ENCODE measurements at places on chromosomes 12 and 14.

GRCh38 chr14:33936391-33936790 is 14.5 kb downstream of the EGLN3 start:
- DNase-seq, result no peak

- DNase-seq, result peak; percentile 62
Measured at GRCh38 chr12:57240066-57240921, 10.7 kb downstream of the STAC3 start.

DNA sequence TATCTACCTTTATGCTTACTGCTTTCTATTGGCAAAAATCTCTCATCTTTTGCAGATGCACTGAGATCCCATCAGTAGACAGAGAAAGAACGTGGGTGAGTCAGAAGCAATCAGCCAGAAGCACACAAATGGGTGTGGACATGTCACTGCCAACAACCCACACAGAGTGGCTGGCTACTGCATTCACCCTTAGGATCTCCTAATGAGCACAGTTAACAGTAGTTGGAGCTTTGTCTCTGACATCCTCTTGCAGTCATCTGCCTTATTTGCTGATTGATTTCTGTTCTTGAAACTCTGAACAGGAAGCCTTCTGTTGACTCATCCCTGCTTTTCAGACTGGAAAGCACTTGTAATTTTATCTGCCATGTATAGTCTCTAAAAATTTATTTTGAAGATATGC is 117.2 kb downstream of the RGS6 start:
- no peak for DNase-seq

DNA sequence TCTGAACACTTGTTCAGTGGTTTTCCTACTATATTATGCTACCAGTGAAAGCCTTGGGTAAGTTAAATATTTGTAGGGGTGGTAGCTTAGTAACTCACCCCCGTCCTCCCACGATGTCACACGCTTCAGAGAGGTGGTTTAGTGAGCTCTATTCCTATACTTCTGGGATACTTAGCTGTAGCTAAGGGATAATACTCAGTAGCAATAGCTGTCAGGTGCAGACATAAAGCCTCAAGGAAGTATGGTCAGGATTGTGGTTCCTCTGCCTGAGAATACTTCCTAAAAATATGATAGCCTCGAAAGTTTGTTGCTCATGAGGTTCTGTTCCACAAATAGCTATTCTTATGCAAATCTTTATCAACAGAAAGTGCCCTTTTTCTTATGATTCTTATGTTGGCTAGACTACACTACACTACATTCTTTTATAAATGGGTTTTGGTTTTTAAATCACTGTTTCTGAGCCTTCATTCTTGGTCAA is 11.9 kb downstream of the DLST start:
- DNase-seq, result no peak

DNA sequence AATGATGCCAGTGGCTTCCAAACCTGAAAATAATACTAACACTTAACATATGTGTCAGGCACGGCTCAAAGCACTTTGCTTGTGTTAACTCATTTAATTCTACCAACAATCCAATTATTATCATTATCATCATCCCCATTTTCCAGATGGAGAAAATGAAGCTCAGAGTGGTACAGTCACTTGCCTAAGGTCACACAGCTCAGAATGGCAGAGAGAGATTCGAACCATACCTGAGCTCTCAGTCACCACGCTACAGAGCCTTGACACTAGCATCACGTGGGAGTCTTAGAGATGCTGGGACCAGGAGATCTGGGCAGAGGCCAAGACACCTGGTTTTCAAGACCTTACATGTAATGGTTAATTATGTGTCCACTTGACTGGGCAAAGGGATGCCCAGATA is 34.2 kb downstream of the DHX37 start:
- no peak for DNase-seq

GRCh38 chr14:63638493-63638892 is 3.2 kb downstream of the WDR89 start:
- DNase-seq, result no peak

DNA sequence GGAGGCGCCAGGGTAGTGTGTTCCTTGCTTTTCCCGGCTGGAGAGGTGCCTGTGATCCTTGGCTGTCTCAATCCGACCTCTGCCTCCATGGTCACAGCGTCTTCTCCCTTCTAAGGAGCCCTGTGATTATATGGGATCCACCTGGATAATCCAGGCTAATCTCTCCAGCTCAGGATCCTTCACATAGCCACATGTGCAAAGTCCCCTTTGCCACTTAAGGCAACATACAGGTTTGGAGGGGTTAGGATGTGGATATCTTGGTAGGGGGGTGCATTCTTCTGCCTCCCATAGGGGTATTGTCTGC is 1.2 kb upstream of the HVCN1 start:
- DNase-seq, result no peak

GRCh38 chr12:120978296-120979219 is at the start of gene HNF1A:
Gene HNF1A, plus strand, starts transcription at chr12:120978543. Its CDS starts 226 bp downstream, at chr12:120978769.
- no peak for DNase-seq

GRCh38 chr12:96225994-96226399 is 31.8 kb downstream of the ELK3 start:
- DNase-seq, result no peak

- DNase-seq, result no peak
Measured at GRCh38 chr12:113314121-113314529, 20.8 kb downstream of the SLC8B1 start.

DNA sequence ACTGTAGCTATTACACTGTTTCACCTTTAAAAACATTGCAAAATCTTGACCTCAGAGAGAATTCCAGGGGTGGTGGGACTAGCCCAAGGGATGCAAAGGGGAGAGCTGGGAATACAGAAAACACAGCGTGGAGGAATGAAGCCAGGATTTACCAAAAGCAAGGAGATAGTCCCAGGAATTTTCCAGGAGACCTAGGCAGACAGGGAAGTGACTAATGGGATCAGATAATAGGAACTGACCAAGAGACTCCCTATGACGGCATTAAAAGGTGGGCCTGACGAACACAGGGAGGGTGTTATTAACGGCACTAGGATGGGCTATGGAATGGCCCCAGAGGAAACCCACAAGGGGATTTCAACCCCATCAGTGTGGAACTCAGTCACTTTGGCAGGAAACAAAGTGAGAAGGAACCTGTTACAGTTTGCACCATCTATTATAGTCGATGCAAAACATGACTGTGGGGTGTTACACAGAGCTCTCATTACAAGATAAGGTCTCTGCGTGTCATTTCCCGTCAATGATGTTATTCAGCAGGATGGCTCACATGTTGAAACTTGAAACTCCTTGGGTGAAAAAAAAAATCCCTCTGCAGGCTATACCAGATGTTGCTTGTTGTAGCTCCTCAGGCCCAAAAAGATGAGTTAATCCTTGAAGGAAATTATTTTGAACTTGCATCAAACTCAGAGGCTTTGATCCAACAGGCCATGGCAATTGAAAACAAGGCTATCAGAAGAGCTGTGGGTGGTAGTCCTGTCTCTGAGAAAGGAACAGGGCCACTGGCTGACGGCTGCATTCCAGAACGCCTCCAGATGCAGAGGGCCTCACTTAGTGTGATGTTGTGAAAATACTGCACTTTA is 58.7 kb downstream of the DRAM1 start:
- DNase-seq, result no peak

- no peak for DNase-seq
Measured at GRCh38 chr12:10989107-10989506, 2.4 kb upstream of the TAS2R50 start.

Data from DND-41 (cell line).